ENCODE measurements at places on chromosomes 3 and 15.

GRCh38 chr3:165233501-165234195 lies 37.5 kb upstream of the SLITRK3 start:
- H3K36me3 ChIP-seq = no peaks in the 10 kb centered on the region
- H3K4me3 ChIP-seq = no peak overlapping the region
- no peak overlapping the region for H3K27ac ChIP-seq

DNA sequence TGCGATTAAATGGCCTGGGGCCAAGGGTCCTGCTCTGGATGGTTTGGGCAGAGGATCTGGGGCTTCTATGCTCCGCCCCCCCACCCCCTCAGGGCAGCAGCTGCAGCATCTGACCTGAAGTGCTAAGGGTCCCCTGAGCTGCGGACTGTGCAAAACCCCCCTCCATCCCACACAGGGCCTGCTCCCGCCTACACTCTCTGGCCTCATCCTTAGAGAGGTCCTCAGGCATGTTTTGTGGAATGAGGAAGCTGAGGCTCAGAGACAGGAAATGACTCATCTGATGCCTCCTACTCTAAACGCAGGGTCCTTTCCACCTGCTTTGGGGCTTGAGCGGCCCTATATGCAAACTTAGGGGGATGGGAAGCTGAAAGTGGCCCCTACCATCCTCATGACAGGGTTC lies 59.5 kb upstream of the CTSH start:
- H3K4me3 ChIP-seq = no peak overlapping the region
- H3K27ac ChIP-seq = no peak overlapping the region
- peaks cover 18% of the 10 kb centered on the region for H3K4me1 ChIP-seq
- H3K36me3 ChIP-seq = no peaks in the 10 kb centered on the region
- H3K27me3 ChIP-seq = no peaks in the 10 kb centered on the region

DNA sequence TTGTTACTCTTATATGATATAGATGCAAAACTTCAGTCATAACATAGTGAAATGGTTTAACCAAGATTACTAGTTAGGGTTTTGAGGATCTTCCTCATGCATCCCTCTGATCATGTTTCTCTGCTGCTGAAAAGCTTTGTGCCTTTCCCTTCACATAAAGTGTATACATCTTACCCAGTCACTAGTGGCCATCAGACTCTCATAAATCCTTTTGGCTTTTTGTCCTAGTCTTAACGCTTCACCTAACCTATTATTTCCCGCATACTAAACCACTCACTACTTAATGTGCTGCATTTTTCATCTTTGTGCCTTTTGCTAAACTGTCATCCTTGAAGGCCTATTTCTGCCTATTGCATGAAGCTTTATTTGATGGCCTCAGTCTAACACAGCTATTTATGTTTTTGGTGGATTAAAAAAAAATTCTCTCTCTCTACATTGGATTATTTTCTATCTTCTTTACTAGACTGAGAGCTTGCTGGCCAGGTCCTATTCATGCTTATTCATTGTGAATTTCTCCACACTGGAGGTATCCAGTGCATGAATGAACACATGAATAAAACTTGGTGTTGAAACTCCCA lies 717.6 kb upstream of the GOLIM4 start:
- no peaks in the 10 kb centered on the region for H3K27me3 ChIP-seq
- no peaks in the 10 kb centered on the region for H3K36me3 ChIP-seq
- H3K27ac ChIP-seq = peak overlapping the region; percentile 52
- H3K4me3 ChIP-seq = no peak overlapping the region
- peaks cover 67% of the 10 kb centered on the region for H3K4me1 ChIP-seq

- no peak overlapping the region for H3K27ac ChIP-seq
- DNase-seq = no peak
- H3K27me3 ChIP-seq = peaks cover 8% of the 10 kb centered on the region
- H3K36me3 ChIP-seq = peaks cover 13% of the 10 kb centered on the region
- H3K4me3 ChIP-seq = no peak overlapping the region
Measured at GRCh38 chr3:3447641-3448040, 268.1 kb upstream of the CRBN start.

DNA sequence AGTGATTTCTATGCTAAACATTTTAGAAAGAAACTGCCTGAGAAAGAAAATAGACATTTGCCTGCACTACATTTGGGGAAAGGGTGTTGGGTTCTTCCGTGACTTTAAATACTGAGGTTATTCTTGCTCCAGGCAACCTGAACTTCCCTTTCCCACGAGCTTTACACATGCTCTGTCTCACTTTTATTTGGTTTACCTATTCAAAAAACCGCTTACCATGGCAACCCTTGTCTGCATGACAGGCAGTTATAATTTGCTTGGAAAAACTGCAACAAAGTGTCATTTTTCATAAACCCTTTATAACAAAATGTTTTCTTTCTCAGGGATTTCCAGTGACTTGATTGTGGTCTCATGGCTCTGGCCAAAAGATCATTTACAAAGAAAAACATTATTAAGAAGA lies 416.3 kb upstream of the MEIS2 start:
- H3K27me3 ChIP-seq = no peaks in the 10 kb centered on the region
- no peak for DNase-seq
- no peaks in the 10 kb centered on the region for H3K4me1 ChIP-seq
- H3K36me3 ChIP-seq = no peaks in the 10 kb centered on the region
- H3K27ac ChIP-seq = no peak overlapping the region

- peaks cover 33% of the 10 kb centered on the region for H3K4me1 ChIP-seq
- peak overlapping the region; percentile 31 for H3K4me3 ChIP-seq
- peak; percentile 96 for DNase-seq
- peaks cover 23% of the 10 kb centered on the region for H3K27me3 ChIP-seq
- H3K27ac ChIP-seq = peak overlapping the region; percentile 93
- no peaks in the 10 kb centered on the region for H3K36me3 ChIP-seq
Measured at GRCh38 chr15:31396881-31397560, 70.4 kb downstream of the KLF13 start.

GRCh38 chr15:69013726-69014406 lies 629 bp upstream of the NOX5 start:
- no peak for DNase-seq
- no peak overlapping the region for H3K4me3 ChIP-seq
- no peak overlapping the region for H3K27ac ChIP-seq
- H3K4me1 ChIP-seq = peaks cover 4% of the 10 kb centered on the region
- H3K36me3 ChIP-seq = peaks cover 3% of the 10 kb centered on the region
- H3K27me3 ChIP-seq = peaks cover 11% of the 10 kb centered on the region

DNA sequence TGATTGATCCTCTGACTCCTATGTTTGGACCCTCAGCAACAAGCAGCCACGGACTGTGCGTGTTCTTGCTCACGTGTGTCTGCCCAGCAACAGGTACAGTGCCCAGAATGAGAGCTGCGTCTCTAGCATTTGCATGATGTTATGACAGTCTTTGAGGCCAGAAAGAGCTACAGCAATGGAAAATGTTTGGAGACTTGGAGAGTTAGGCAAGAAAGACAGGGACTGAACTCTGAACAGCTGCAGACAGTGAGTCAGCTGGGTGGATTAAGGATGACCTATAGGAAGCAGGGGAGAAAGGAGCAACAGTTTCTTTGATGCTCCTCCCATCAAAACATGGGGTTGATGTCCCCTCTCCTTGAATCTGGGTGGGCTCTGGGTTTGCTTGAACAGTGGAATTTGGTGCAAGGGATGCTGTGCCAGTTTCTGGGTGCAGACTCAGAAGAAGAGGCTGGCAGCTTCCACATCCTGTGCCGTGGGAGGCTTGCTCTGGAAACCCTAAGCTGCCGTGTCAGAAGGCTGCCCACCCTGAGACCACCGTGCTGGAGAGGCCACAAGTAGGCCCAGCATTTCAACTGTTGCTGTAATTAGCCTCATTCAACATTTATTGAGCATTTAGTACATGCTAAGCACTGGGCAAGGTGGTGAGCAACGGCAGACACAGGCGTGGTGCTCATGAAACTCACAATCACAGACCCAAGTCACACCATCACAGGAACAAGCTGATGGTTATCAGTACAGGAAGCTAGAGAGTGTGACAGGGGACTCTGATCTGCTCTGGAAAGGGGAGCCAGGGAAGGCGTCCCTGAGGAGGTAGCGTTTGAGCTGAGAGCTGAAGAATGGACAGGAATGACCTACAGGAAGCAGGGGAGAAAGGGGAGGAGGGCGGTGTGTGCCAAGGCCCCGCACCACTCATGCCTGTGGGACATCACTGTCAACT lies 21.7 kb downstream of the CCR9 start:
- H3K27ac ChIP-seq = no peak overlapping the region
- no peak overlapping the region for H3K4me3 ChIP-seq
- H3K36me3 ChIP-seq = no peaks in the 10 kb centered on the region
- DNase-seq = no peak
- no peaks in the 10 kb centered on the region for H3K27me3 ChIP-seq
- no peaks in the 10 kb centered on the region for H3K4me1 ChIP-seq

DNA sequence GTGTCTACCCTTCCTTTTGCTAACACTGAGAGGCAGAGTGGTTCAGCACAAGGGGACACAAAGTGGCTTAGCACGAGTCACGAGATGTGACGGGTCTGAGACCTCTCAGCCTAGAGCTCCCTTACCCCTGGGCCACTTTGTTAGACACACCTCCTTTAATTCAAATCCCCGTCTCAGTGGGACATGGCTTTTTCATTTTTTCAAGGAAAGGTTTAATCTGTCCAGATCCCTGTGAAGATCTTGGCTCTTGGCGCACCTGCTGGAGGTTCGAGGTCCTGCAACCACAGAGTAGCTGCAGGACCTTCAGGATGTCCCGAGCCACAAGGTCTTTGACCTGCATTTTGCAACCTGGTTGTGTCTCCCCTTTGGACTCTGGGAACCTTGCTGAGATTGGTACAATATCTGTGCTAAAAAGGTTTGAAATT lies 52.0 kb downstream of the LPP start:
- no peak overlapping the region for H3K27ac ChIP-seq
- no peak overlapping the region for H3K4me3 ChIP-seq
- H3K36me3 ChIP-seq = no peaks in the 10 kb centered on the region
- peaks cover 30% of the 10 kb centered on the region for H3K4me1 ChIP-seq

- H3K27ac ChIP-seq = no peak overlapping the region
- no peak for DNase-seq
- H3K36me3 ChIP-seq = peaks cover 11% of the 10 kb centered on the region
- peaks cover 20% of the 10 kb centered on the region for H3K4me1 ChIP-seq
Measured at GRCh38 chr3:150210461-150211110, 197.5 kb upstream of the TSC22D2 start.

DNA sequence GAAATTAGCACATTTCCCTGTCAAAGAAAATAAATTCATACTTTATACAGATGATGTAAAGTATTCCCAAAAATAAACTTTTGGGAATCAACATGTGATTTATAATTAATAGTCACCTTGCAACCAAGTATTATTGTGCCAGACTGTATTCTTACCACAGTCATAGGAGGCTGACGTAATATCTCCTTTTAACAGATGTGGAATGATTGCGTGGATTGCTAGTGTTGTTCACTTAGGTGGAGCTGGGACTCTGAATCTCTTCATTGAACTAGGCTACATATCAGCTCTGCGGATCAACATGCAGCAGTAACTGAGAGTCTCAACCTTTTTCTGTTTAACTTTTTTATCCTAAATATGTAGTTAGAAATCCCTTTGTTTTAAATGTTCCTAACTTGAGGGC lies 37.2 kb downstream of the PXK start:
- H3K4me3 ChIP-seq = no peak overlapping the region
- H3K36me3 ChIP-seq = 0 out of 2 replicates have a peak, but pooled peaks cover 3% of the 10 kb centered on the region
- peaks cover 27% of the 10 kb centered on the region for H3K4me1 ChIP-seq
- H3K27ac ChIP-seq = no peak overlapping the region
- DNase-seq = no peak

- H3K27ac ChIP-seq = peak overlapping the region; percentile 63
- H3K36me3 ChIP-seq = peaks cover 24% of the 10 kb centered on the region
- no peaks in the 10 kb centered on the region for H3K27me3 ChIP-seq
Measured at GRCh38 chr3:57583544-57583943, 13.6 kb downstream of the ARF4 start.
